Activated naive CD8-positive, alpha-beta T cell treated with anti-CD3 and anti-CD28 coated beads for 36 hours (primary cell): ENCODE measurements at places on chromosomes 2 and 18. TPM values are rescaled to one million over a fixed set of nuclear protein-coding genes. Genes with fewer than 3 reads are reported as not detected.

DNA sequence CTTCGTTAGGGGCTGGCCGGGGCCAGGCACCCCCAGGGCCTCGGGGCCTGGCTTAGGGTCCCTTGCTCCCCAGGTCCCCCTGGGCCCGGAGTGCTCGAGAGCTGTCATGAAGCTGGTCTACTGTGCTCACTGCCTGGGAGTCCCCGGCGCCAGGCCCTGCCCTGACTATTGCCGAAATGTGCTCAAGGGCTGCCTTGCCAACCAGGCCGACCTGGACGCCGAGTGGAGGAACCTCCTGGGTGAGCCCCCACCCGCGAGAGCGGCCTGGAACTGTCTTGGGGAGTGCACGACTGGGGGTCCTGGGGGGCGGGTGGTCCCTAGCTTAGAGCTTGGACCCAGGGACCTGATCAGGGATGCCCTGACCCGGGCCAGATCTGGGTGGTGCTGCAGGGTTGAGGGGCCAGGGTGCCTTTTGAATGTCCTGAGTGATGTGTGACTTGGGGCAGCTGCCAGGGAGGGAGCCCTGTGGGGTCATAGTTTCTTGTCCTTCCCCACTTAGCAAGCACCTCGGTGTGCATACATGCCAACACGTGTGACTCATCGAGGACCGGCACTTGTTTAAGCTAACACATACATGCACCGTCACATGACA lies 27.9 kb downstream of the GPC1 start:
- no peak for DNase-seq

DNA sequence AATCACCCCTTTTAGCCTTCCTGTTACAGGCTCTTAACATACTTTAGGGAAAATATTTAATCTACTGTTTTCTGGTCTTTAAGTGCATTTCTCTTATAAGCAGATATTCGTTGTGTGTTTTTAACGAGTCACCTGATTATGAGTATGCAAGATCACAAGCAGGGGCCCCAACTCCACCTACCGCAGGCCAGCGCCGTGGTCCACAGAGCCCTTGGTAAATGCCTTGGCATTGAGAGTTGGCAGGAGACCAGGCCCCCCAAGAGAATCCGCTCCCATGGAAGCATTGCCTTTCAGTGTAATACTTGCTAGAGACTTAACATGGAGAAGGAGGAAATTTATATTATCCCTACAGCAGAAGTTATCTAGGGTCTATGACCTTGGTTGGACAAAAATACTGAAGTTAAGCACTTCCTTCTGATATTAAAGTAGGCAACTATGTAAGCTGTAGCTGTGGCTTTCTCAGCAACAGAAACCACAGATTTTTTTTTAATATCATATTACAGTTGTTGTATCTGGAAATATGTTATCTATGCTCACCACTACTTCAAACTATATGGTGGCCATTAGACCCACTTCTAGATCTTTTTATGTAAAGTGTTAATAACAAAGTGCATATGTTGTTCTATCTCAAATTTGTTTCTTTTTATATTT lies 241.8 kb upstream of the MGAT5 start:
- DNase-seq = no peak

- DNase-seq = no peak
These were observed 310.3 kb upstream of the CYP26B1 start for GRCh38 chr2:72457801-72458516.

- no peak for DNase-seq
These were observed 37.2 kb downstream of the LCT start for GRCh38 chr2:135799738-135800137.

DNA sequence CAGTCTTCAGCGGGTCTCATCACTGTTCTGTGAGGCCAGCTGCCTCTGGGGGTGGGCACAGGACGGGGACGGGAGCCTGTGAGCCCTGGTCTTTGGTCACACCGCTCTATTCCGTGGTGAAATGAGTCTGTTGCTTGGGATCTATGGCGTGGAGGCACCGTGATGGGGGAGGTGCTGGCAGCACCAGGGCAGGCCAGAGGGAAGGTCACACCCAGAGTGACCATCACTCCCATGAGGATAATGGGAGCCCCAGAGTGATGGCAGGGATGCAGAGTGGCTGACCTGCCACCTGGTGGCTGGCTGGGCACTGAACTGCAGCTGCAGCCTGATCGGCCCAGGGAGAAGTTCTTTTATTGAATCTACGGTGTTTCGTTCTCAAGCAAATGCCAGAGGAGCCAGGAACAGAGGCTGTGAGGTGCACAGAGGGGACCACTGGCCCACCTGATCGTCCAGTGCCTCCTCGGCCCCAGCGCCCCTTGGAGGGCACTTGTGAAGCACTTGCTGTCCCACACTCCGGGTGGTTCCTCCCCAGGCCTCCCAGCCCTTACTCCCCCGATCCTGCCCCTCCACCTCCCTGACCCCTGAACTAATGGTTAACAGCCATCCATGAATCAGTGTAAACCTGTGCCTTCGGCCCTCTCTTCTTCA lies 17.9 kb downstream of the KCNIP3 start:
- no peak for DNase-seq

GRCh38 chr2:240396623-240397541 lies 38.6 kb upstream of the GPC1 start:
- no peak for DNase-seq

GRCh38 chr2:233064530-233065199 lies 4.5 kb downstream of the INPP5D start:
- DNase-seq = no peak

- DNase-seq = no peak
These were observed 465.6 kb downstream of the MTX2 start for GRCh38 chr2:176734868-176735267.

DNA sequence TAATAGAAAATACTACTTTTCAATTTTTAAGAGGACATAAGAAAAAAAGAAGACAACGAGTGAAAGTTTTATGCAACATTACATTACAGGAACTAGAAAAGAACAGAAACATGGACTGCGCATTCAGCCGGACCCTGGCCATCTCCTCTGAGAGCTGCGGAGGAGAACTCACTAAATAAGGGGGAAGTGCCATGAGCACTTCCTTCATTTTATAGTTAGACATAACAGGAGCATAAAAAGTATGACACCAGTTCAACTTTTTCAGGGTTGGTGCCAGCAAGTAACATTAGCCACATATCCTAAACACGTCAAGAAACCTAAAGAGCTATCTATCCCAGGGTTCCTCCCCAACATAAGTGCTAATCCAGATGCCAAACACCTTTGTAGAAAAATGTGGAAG lies 78.0 kb upstream of the SERTAD2 start:
- no peak for DNase-seq

SNRNP200 gene
- 202 TPM for total RNA-seq

SCYGR4 gene
- not detected for total RNA-seq
